ENCODE measurements at places on chromosomes 6 and 20.

DNA sequence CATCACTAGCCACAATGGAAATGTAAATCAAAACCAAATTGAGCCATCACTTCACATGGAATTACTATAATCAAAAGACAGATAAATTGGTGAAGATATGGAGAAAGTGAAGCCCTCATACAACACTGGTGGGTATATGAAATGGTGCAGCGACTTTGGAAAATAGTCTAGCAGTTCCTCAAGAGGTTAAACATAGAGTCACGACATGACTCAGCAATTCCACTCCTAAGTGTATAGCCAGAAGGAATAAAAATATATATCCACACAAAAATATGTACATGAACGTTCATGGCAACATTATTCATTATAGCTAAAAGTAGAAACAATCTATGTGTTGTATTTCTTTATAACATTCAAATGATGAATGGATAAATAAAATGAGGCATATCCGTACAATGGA lies 33.1 kb upstream of the SH3BGRL2 start:
- no peak for DNase-seq

DNA sequence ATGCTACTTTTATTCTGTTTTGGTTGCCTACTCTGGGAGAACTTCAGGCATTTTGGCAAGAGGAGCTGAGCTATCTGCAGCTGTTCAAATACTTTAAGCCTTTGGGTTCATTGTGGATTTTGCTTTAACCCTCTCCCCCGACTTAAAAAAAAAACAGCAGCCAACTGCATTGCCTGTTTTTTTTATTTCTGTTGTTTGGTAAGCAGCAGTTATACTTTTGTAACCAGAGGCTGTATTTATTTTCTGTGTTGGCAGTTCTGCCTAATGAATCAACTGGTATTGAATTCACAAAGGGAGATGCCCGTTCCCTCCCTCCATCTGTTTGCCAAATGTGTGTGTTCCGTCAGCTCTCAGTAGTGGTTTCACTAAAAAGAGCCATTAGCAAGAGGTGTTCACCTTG lies 484.0 kb downstream of the UTRN start:
- no peak for DNase-seq

DNA sequence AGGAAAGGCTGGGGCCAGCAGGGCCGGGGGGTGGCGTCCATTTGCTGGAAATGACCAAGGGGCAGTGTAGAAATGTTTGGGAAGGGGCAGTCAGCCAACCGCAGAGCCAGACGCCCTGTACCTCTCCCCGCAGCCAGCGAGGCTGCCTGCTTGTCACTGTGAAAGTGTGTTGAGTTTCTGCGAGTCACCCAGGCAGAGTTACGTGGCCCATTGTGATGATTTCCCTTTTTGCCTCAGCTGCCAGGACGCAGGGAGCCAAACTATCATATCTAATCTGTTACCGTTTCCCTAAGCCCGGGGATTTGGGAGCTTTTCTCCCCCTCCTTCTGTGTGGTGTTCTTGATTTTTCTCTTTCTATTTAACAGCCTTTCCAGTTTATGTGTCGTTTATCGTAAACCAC lies 67.9 kb upstream of the STX16 start:
- no peak for DNase-seq

GRCh38 chr6:142008781-142009180 lies 123.9 kb upstream of the GJE1 start:
- DNase-seq: no peak

- no peak for DNase-seq
Observed at GRCh38 chr20:34817801-34818200, 7.7 kb downstream of the NCOA6 start.

Data from GM13976 (cell line).